Esophagus squamous epithelium (tissue), 5 donors: ENCODE measurements at places on chromosomes 7 and 10.

- no peak for DNase-seq
These were observed 83.1 kb upstream of the IGFBP3 start for GRCh38 chr7:46003896-46004875.

DNA sequence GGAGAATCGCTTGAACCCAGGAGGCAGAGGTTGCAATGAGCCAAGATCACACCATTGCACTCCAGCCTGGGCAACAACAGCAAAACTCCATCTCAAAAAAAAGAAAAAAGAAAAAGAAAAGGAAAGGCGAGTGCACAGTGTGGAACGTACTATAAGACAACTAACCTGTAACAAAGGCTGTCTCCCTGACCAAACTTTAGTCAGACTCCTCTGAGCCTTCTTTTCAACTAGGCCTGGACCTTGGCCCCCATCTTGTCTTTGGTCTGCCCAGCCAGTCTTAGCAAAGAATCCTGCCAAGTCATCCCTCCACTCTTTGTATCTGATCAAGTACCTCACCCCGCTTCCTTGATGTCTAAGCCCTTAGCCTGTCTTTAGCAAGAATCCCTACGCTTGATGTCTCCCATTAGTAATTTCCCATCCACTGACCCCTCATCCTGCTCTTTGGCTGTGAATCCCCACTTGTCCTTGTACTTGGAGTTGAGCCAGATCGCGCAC lies 68.9 kb upstream of the KDM7A start:
- no peak for DNase-seq

GRCh38 chr10:85643845-85644525 lies 722.6 kb downstream of the GRID1 start:
- DNase-seq = no peak

DNA sequence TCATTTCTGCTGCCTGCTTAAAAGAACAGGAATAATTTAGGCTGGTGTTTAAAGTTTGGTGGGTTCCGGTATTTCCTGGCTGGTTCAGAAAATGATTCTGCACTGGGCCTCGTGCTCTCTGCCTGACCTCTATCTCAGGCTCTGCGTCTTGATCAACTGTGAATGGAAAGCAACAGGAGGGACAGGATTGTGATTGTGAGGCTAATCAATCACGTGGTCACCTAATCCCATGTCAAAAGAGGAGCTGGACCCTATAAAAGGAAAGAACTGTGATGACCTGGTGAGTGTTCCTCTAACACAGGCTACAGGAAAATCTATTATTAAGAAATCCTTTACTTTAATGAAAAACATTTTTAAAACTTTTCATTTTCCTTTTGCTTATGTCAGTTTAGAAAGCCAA lies at the start of gene DHX32:
Gene DHX32, minus strand, starts transcription at position 101 of the 400 bp plus-strand sequence. CDS start 468 bp downstream, outside the sequence.
- DNase-seq = no peak

DNA sequence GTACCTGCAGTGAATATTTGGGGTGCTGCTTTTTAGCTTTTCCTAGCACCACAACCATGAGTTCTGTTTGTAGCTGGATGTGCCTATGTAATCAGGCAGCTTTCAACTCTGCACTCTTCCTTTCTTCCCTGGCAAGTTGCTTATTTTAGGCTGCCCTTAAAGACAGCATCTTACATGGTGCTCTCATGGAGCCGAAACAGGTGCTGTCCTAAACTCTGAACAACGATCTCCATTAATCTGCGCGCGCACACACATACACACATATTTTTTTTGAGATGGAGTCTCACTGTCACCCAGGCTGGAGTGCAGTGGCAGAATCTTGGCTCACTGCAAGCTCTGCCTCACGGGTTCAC lies 9.1 kb downstream of the RPS24 start:
- DNase-seq = no peak

GRCh38 chr10:122640921-122641320 lies 58.7 kb downstream of the C10orf120 start:
- no peak for DNase-seq

GRCh38 chr10:98694883-98695282 lies 248.1 kb upstream of the HPS1 start:
- DNase-seq = no peak

GRCh38 chr10:117350909-117351308 lies 24.3 kb downstream of the PDZD8 start:
- DNase-seq = no peak

GRCh38 chr7:106273009-106273668 lies 11.6 kb downstream of the NAMPT start:
- DNase-seq = no peak

DNA sequence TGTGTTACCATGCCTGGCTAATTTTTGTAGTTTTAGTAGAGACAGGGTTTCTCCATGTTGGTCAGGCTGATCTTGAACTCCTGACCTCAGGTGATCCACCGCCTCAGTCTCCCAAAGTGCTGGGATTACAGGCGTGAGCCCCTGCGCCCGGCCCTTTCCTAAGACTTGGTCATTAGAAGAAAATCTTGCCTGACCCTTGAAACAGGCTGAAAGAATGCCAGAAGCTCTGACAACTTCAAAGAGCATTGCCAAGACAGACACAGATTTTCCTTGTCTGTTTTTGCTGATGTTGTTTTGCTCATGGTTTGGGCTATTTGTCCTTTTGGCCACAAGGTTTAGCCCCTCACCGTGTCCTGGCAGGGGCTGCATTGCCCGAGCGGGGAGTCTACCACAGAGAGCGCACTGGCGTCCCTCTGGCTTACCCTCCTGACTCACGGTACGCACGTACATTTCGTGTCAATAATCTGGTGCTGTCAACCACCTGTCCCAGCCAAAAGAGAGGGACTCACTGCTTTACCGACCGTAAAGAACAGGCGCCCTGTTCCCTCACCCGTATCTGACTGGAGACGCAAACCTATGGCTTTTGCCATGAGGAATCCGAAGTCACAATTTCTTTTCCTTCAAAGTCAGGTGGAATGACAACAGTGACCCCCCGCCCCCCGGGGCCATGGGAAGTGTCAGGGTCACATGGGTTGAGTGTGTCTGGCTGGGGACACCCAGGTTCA lies 10.1 kb upstream of the INPP5A start:
- DNase-seq = no peak

- no peak for DNase-seq
These were observed 6.6 kb downstream of the VOPP1 start for GRCh38 chr7:55565681-55566080.

DNA sequence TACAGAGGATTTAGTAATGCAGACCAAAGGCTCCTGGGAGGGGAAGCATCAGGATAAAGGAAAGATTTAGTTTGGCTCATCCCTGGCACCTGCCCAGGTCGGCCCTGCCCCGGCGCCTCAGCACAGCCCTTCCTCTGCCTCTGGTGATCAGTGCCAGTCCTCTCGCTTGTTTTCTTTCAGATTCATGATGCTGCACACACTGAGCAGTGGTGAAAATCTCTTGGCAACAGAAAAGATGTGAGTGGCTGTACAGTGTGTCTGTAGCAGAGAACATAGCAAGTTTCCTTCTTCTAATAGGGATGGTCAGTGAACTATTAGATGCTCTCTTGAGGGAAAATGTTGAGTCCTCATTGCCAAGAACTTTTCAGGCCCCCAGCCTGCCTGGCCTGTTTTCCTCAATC lies 994.1 kb downstream of the KCNMA1 start:
- no peak for DNase-seq

- DNase-seq = no peak
These were observed 25.7 kb downstream of the CPXM2 start for GRCh38 chr10:123865880-123866279.

- no peak for DNase-seq
These were observed at the start of gene NKX1-2 for GRCh38 chr10:124450012-124450782. Gene NKX1-2 (minus strand): TSS chr10:124450035. CDS start chr10:124449943, 92 bp downstream.

DNA sequence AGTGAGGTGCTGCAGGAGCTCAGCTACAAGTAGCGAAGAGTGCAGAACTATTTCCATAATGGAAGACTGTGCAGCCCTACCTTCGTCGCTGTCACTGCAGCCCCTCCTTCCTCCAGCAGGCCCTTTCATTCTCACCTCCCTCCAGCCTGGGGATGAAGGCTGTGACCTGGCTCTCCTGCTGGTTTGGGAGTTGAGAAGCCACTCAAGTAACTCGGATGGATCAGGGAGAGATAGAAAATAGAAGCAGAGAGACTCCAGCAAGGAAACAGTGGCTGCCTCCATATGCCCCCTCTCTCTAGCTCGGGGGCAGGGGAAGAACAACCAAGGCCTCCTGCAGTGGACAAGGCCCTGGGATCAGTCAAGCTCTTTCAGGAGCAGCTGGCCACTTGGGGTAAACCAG lies 37.4 kb upstream of the NPFFR1 start:
- no peak for DNase-seq

DNA sequence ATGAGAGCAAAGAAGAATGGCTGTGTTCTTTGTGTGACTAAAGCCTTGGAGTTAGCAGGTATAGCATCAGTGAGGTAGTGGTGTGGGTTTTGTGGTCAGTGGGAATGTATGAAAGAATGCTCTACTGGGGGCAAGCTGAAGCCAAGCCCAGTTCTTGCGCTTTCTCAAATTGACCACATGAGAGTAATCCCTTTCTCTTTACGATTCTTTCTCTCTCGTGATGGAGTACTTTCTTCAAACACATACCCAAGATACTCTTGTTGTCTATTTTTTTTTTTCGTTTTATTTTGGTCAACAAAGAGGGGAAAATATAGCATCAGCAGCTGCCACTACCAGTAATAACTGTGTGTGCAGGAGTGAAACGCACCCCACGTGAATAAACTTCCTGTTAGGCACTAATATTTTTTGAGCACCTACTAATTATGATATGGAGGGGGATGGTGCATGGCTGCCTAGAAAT lies 8.4 kb upstream of the PANK1 start:
- no peak for DNase-seq

DNA sequence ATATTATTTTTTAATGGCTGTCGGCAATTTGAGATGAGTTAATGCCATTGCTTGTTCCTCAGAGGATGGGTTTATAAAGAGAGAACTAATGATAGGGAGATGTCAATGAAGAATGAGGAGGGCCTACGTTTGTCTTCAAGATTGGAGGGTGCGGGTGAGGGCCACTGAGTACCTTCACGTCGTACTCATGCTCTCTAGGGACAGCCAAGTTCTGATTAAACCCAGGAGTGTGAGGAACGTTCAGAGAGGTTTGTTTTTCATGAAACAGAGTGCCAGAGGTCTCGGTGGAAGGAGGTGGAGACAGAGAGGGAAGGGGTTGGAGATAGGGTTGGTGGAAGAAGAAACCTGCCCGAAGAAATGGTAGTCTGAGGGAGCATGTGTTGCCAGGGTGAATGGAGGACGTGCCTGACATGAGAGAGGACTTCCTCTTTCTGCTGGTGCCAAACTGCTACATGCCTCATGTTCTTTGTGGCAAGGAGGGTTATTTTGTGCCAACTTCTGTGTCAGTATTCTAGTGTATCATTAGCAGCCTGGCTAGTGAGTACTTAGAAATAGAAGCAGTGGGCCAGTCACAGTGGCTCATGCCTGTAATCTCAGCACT lies 8.9 kb downstream of the DHTKD1 start:
- DNase-seq = no peak

DNA sequence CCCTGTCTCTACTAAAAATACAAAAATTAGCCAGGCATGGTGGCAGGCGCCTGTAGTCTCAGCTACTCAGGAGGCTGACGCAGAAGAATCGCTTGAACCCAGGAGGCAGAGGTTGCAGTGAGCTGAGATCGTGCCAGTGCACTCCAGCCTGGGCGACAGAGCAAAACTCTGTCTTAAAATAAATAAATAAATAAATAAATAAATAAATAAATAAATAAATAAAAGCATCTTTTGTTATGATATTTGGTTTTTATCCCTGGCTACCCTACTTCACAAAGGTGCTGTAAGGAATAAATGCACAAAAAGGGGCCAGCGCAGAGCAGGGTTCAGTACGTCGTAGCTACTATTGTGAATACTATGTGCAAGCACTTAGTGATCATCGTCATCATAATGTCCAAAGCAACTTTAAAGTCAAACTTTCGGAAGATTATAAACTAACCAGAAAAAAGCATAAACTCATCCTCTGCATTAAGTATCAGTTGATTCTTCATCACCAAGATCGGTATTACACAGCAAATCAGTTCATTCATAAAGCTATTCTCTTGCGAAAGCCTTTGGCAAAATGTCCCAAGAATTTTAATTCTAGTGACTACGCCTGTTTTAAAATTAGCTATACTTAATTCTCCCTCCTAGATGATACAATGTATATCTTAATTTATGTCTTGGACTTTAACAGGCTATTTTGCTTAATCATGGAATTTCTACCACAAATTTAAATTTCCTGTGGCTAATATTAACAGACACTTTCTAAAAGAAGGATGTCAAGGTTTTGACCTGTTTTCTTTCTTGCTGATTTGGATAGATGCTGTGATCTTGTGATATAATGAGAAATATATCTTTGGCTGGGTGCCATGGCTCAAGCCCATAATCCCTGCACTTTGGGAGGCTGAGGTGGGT lies 7.6 kb upstream of the NFE2L3 start:
- no peak for DNase-seq

GRCh38 chr10:74310652-74311257 lies 159.7 kb downstream of the ADK start:
- no peak for DNase-seq

- DNase-seq = no peak
These were observed 34.9 kb upstream of the KIAA1217 start for GRCh38 chr10:24174014-24174413.

DNA sequence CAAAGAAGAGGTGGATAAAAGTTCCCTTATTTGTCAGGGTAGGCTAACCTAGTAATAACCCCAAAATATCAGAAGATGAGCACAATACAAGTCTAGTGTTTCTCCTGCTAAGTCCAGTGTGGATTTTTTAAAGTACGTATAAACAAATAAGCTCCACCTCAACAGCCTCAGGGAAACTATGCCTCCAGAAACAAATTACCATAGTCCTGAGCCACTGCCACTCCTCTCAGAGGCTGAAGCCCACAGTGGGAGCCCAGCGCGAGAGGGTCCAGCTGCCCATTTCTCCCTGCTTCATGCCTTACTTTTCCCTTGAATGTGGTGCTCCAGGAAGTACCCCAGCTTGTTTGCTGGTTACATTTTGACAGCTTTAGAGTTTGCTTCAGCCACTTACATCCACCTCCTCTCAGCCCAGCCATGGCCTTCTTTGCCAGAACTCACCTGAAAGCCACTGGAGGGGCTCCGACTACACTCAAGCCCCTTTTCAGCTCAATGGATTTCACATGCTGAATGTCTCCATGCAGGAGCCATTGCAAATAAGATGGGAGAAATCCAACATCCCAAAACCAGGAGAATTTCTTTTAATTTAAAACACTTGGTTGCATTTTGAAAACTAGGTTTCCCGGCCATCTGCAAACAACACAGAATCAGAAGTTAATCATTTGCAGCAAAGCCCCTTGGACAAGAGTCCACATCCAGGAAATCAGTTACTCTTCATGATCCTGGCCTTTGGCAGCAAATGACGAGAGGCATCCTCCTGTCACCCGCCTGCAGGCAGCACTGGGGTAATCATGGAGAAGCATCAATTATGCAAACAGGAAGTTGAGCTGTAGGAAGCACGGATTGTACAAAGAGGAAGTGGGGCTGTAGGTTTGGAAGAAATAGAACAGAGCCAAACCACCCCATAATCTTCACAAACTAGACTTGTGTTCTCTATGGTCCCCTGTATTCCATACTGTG lies 138.1 kb downstream of the HERPUD2 start:
- DNase-seq = no peak
